ENCODE measurements at places on chromosomes 12 and 14.

DNA sequence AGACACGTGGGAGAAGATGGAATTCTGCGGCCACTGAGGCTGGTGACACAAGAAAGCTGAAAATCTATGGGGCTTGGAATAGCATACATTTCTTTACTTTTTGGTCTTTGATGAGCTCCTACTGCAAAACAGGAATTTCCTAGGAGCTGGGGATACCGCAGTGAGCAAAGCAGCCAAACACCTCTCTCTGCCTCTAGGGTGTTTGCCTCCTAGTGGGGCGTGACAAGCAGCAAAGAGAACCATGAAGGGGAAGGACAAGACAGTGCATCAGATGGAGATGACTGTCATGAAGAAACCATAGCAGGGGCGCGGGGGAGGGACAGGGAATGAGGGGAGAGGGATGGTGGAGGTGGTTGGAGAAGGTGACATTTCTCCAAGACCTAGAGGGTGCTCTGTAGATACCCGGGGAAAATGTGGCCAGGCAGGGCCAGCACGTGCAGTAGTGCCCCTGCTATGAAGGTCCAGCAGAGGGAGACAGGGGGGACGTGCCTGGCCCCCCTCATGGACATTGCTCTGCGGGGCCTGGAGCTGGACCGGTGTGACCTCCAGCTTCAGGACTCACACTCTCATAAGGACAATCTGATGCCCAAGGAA is 58.6 kb downstream of the SERPINA3 start:
- DNase-seq, result no peak

DNA sequence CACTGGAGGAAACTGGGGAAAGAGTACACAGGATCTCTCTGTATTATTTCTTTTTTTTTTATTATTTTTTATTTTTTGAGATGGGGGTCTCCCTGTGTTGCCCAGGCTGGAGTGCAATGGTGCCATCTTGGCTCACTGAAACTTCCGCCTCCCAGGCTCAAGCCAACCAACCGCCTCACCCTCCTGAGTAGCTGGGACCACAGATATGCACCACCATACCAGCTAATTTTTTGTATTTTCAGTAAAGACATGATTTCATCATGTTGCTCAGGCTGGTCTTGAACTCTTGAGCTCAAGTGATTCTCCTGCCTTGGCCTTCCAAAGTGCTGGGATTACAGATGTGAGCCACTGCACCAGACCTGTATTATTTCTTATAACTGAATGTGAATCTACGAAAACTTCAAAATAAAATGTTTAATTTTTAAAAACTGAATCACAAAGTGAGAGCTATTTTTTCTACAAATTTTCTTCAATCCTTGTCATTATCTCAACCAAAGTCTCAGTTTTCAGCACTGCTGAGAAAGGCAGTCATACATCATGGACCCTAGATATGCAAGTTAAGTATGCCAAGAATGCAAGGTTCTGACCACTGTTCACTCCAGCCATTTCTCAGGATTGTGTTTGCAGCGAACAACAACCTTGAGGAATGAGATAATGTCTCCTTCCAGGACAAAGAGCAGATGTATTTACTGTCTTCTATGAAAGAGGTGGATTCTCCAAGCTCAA is 2.4 kb downstream of the EAPP start:
- DNase-seq, result no peak

- no peak for DNase-seq
Measured at GRCh38 chr14:45949479-45949878, 696.5 kb upstream of the MIS18BP1 start.

DNA sequence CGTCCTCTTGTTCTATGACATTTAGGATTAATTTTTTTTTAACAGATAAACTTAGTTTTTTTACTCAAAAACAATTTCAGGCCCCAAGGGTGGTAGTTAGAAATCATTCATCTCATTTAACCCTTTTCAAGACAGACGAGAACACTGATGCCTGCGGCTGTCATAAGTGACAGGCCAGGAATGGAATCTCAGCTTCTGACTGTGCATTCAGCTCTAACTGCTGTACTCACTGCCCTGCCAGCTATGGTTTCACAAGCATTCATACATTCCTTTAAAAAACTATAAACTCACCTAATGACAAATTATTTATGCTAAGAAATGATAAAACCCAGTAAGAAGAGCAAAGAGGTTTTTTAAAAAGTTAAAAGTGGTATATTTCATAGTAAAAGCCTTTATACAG is 8.8 kb downstream of the DENND5B start:
- no peak for DNase-seq

- no peak for DNase-seq
Measured at GRCh38 chr14:21300892-21301291, 21.0 kb downstream of the RPGRIP1 start.

- no peak for DNase-seq
Measured at GRCh38 chr14:50371546-50371945, 25.1 kb downstream of the CDKL1 start.

GRCh38 chr12:89571491-89572195 is 45.8 kb upstream of the POC1B start:
- DNase-seq, result peak; percentile 36

DNA sequence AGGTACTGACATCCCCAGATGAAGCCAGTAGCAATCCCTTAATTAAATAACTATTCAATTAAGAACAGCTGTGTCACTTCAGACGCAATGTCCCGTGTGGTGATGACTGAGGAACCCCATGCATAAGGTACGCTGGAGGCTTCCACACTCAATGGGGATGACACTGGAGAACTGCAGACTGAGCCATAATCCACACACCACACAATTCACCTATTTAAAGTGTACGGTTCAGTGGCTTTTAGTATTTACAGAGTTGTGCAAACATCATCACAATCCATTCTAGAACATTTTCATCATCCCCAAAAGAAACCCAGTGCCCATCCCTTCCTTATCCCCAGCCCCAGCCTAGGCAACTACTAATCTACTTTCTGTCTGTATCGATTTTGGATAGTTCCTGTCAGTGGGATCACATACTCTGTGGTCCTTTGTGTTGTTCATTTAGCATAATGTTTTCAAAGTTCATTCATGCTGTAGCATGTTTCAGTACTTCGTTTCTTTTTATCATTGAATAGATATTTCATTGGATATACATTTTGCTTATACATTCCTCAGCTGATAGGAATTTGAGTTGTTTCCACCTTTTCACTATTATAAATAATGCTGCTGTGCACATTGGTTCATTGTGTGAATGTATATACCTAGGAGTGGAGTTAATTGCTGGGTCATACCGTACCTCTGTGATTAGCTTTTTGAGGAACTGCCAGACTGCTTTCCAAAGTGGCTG is 61.1 kb downstream of the NINJ2 start:
- no peak for DNase-seq

DNA sequence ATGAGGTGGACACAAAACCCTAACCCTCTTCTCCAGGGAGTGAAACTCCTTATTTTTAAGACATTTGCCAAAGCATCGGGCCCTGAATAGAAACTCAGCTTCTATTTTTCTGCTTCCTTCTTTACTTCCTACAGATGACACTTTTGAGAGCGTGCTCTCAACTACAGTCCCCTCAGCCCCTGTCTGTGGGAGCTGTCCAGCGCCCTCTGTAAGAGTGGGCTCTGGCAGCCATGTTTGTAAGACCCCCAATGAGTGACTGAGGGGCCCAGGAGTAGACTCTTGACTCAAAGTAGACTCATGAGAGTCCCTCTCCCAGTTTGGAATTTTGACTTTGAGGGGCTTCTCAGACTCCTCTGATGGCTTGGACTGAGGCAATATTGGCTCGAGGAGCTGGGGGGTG is 25.5 kb upstream of the BATF start:
- no peak for DNase-seq

DNA sequence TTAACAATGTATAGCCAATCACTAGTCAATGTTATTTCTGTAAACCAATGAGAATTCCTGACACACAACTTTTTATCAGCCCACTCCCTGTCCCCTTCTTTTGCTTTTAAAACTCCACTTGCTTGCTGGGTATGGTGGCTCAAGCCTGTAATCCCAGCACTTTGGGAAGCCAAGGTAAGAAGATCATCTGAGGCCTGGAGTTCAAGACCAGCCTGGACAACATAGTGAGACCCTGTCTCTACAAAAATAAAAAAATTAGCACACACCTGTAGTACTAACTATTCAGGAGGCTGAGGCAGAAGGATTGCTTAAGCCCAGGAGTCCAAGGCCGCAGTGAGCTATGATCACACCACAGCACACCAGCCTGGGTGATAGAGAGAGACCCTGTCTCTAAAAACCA is 87.8 kb downstream of the PAPLN start:
- DNase-seq, result no peak

DNA sequence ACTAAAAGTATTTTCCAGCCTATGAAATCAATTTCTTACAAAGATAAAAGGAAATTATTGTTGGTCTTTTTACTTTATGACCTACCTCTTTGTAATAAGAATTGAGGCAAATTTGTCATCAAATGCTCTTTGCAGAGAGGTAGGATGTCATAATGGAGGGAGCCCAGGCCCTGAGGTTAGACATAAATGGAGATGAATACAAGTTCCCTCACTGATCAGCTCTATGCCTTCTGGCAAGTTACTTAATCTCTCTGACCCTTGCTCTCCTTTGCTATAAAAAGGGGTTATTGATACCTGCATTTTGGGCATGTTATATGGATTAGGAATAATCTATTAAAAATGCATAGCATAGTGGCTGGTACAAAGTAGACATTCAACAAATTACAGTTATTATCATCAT is 146.9 kb upstream of the KRR1 start:
- no peak for DNase-seq

- no peak for DNase-seq
Measured at GRCh38 chr12:125129591-125130255, 64.5 kb downstream of the AACS start.

DNA sequence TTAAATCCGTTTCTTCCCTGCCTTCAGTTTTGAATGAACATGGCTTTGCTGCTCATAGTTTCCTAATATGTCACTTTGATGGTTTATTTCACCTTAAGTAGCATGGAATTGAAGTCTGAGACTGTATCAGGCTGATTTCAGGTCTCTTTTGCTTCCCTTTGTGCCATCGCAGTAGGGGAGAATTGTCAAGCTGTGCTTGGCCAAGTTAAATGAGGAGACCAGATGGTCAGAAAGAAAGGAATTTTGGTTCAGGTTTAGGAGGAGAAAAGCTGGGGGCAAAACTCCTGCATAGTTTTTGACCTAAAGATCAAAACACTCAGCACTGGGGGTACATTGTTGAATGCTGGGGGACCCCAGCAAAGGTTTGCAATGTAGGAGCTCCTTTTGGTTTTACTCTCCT is 398.4 kb downstream of the NUAK1 start:
- DNase-seq, result no peak

DNA sequence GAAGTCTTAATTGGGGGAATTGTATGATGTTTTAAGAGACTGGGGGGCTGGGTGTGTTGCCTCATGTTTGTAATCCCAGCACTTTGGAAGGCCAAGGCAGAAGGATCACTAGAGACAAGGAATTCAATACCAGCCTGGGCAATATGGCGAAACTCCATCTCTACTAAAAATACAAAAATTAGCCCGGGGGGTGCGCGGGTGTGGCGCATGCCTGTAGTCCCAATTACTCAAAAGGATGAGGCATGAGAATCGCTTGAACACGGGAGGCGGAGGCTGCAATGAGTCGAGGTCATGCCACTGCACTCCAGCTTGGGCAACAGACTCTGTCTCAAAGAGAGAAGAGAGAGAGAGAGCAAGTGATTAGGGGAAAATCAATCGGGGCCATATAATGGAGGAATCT is 600.5 kb downstream of the SLC16A7 start:
- no peak for DNase-seq

- DNase-seq, result no peak
Measured at GRCh38 chr12:131021154-131021541, 67.4 kb downstream of the ADGRD1 start.

DNA sequence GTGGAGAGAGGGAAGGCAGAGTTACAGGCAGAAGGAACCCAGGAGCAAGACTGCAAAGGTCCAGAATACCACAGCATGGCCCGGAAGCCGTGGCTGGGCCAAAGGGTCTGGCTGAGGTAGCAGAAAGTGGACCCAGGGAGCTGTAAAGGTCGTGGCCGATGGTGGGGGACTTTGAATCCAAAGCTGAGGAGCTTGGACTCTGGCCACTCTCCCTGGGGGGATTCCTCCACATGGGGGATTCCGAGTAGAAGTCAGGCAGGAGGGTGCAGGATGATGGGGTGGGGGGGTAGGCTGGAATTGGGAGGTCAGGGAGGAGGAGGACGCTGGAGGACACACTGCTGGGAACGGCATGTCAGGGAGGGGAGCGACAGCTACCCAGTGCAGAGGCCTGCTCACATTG is 125.2 kb downstream of the GCH1 start:
- DNase-seq, result no peak

DNA sequence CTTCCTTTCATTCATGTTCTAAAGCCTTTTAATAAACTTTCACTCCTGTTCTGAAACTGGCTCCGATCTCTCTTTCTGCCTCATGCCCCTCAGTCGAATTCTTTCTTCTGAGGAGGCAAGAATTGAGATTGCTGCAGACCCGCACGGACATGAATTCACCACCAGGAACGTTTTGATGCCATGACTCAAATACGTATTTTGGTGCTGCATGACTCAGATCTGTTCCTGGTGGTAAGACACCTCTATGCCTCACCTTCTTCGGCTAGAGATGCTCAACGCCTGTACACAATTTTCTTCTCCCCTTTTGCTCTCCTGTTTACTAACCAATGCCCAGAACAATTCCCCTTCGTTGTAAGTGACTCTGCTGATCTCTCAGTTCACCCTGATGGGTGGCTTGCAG is 52.0 kb upstream of the RIMBP2 start:
- no peak for DNase-seq

GRCh38 chr12:95116773-95117172 is 43.4 kb upstream of the NR2C1 start:
- DNase-seq, result no peak

DNA sequence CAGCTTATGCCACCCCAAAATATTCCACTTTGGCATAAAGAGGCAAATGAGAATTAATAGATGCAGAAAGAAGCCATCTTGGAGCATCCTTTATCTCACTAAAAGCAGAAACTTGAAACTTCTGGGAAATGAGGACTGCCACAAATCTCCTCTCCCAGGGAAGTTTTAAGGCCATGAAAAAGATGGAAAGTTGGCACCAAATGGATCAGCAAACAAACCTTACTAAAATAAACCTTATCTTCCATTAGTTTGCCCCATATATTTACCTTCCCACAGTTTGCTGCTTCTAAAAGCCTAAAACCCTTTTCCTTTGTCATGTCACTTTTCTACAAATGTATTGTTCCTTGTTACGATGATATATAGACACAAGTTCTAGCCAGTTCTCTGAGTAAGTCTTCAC is 340.0 kb upstream of the USP15 start:
- DNase-seq, result no peak

- no peak for DNase-seq
Measured at GRCh38 chr14:104826861-104827176, 25.9 kb downstream of the ZBTB42 start.
